ENCODE measurements at places on chromosomes 16 and 17. TPM values are rescaled to one million over a fixed set of nuclear protein-coding genes. Genes with fewer than 3 reads are reported as not detected.

The QPRT gene
- total RNA-seq, result 56.3 TPM

The FOXJ1 gene
- 0.48 TPM for total RNA-seq

The SMIM5 gene
- total RNA-seq, result 8.7 TPM

The KCNJ2 gene
- 10.1 TPM for total RNA-seq

DNA sequence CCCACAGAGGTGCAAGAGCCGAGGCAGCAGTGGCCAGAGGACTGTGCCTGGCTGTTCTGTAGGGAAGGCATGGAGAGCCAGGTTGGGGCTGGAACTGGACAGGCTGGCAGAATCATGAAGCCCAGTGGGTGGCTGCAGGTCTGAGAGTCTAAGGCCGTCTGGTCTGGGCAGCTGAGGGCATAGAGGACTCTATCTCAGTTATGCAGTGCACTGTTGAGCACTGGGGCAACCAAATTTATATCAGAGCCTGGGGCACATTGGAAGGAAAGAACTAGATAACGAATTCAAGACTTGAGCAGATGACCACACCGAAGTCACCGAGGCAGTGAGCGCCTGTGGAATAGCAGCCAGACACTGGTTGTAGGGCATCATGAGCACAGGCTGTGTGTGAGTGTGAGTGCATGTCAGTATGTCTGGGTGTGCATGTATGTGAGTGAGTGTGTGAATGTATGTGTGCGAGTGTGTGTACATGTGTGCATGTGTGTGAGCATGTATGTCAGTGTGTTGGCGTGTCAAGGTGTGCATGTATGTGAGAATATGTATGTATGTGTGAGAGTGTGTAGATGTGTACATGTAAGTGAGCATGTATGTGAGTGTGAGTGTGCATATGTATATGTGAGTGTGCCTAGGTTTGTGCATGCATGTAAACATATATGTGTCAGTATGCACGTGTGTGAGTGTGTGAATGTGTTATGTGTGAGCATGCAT, 37.0 kb downstream of the RGS9 start:
- no peak for DNase-seq

DNA sequence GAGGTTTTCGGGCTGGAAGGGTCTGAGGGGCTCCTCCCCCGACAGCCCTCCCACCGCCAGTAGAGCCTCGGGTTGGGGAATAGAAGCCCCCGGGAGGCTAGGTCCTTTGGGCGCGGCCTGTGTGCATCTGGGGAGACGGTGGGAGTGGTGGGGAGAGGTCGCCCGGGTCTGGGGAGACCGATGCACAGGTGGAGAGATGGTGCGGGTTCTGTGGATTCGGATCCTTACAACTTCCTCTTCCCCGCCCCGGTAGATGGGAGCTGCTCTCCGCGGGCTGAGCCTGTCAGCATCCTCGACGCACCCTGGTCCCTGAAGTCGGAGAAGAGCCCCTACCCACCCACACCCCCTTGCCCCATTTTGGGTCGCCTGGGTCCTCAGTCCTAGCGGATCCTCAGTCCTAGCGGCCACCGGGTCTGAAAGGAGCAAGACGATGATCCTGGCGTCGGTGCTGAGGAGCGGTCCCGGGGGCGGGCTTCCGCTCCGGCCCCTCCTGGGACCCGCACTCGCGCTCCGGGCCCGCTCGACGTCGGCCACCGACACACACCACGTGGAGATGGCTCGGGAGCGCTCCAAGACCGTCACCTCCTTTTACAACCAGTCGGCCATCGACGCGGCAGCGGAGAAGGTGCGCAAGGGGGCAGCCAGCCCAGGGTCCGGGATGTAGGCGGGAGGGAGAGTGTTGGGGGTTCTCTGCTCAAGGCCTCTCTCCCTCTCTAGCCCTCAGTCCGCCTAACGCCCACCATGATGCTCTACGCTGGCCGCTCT, 790 bp downstream of the BCKDK start:
- DNase-seq, result no peak
